Brain pericyte (primary cell): ENCODE measurements at places on chromosomes 7 and 10.

DNA sequence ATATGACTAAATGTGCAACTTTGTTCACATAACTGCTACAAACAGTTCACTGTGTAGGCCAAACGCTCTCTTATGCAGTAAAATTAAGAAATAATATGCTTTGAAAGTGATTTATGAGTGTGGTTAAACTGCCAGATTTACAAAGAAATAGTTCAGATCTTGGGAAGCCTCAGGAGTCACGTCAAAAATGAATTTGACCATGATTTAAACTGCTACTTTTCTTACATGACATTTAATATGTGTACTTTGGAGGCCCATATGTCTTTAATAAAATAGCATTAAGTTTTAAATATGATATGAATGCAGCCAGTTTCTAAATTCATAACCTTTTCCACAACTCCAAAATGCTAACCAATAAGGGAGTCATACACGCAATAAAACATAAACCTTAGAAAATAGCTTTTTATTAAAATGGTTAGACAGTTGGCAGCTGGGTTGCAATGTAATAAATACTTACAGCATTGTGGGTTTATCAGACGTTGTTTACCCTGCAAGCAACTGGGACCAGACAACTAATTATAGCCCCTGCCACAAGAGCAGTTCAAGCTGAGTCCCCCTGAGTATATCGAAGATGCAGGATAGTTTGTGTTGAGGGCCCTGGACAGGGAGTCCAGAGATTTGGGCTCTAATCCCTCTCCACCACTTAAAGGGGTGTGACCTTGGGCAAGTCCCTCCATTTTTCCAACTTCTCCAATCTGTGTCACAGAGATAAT is 640.4 kb downstream of the LRMDA start:
- no peak for DNase-seq

GRCh38 chr10:97584060-97584797 is at the start of gene HOGA1:
Gene HOGA1, plus strand, starts transcription at chr10:97584389. Its CDS starts 315 bp downstream, at chr10:97584704.
- no peak for DNase-seq

- no peak for DNase-seq
These were observed 592.0 kb downstream of the AUTS2 start for GRCh38 chr7:70190281-70190680.

GRCh38 chr7:112481833-112482670 is 1.3 kb downstream of the LSMEM1 start:
- peak; percentile 79 for DNase-seq

- DNase-seq, result no peak
These were observed 14.7 kb upstream of the HABP2 start for GRCh38 chr10:113538151-113538550.

DNA sequence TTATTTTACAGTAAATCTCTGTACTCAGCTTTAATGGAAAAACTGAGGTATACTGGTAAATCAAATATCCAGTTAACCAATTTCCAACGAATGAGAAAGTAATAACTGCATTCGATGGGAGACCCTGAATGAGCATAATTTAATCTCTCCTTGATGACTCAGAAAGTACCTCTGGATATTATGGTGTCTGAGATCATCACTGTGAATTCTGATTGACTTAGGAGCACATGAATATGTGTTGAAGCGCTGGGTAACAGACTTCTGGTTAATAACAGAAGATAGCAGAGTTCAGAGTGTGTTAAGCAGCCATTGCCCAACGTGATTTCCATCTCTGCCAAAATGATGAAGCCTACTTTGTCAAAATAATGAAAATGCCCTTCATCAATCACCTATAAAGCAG is 116.6 kb downstream of the NRP1 start:
- no peak for DNase-seq

DNA sequence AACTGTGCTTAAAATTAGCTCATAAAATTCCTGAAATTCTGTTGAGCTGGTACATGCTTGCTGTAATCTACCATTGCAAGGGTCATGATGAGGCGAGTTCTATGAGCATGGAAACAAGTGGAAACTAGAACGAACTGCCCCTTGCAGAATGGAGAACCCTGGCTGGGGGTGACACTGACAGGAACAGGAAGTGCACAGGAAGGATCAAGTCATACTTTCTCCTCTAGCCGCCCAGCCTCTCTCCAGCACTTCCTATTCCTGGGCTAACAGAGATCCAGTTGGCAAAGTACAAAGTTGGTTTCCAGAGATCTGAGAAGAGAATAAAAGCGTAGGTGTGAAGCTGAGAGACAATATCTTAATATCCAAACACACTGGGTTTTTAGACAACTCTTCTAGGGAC is 414.2 kb upstream of the PODXL start:
- no peak for DNase-seq

GRCh38 chr10:66931340-66931948 is 5.6 kb downstream of the LRRTM3 start:
- peak; percentile 32 for DNase-seq

DNA sequence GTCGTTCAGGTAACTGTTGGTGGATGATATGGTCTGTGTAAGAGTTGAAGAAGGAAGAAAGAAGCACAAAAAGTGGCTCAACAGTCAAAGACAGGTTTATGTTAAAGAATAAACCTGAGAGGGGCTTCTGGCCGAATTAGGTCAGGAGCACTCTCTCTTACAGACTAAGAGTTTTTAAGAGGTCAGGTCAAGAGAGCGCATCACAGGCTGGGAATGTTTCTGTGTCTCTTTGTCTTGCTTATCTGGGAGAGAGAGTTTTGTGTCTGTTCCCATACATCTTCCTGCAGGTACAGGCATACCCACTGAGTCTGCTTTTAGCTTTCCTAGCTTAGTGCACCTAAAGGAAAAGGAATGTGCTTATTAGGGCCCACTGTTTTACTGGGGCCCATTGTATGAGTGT is 22.2 kb upstream of the PRPF18 start:
- no peak for DNase-seq

GRCh38 chr7:92750447-92750839 is 85.9 kb downstream of the CDK6 start:
- DNase-seq, result no peak

DNA sequence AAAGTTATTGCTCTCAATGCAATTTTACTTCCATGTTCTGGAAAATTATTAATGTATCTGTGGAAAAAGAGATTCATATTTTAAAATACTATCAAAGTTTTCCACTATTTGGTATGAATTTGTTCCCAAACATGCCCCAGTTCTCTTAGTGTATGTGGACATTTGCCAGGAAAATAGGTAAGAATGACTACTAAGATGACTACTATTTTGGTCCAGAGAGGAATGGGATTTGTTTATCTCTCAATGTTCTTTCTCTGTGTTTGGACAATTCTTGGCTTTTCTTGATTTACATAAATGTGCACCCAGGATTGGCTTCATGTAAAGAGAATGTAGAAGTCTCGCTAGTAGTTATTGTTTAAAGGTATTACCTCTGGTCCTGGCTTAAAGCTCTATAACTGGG is 60.3 kb upstream of the POT1 start:
- DNase-seq, result no peak

DNA sequence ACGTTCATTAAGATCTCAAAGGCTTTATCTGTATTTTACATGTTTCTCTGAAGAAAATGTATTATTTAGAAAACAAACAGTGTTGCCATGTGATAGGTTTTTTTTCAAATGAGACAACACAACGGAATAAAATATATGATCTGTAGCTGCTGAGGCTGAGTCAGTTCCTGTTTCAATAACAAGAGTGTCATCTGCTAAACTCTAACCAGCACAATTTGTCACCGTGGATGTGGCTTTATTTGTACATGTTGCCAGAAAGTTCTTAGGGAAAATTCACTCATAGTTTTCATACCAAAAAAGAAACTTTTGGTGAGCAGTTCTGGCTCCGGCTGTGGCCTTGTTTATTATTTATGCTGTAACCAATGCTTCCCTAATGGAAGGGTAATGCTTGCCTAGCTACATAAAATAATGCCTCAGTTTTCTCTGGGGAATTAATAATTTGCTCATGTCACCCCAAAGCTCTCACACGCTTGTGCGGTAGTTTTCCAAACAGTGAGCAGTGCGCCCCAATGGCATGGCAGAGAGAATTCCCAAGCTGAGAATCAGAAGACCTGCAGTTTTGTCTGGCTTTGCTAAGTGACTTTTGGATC is 20.3 kb upstream of the KLF6 start:
- no peak for DNase-seq

GRCh38 chr10:6174201-6174874 is 28.4 kb upstream of the PFKFB3 start:
- DNase-seq, result no peak

GRCh38 chr10:45439365-45439764 is 65.3 kb downstream of the ALOX5 start:
- no peak for DNase-seq

GRCh38 chr10:81564143-81564542 is 310.9 kb upstream of the NRG3 start:
- no peak for DNase-seq

GRCh38 chr7:43039346-43039745 is 73.1 kb upstream of the HECW1 start:
- DNase-seq, result peak; percentile 15

GRCh38 chr7:41117431-41117830 is 585.5 kb downstream of the INHBA start:
- no peak for DNase-seq

DNA sequence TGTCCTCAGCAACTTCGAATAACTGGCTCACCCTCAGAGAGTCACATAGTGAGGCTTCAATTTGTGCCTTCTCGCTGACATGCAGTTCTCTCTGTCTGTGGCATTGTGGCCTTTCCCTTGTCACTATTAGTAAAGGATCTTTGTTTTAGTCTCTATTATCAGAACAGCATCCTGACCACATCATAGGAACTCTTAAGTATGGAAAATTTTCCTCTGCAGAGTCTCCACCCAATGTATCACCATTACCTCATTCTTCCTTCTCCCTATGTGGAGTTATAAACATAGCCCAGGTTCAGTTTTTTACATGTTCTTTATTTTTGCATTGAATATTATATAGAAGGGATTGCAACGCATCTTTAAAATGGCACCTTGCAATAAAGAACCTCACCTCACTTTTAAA is 112.9 kb downstream of the FAM107B start:
- no peak for DNase-seq

- DNase-seq, result no peak
These were observed 178.0 kb downstream of the MDFIC start for GRCh38 chr7:115099906-115100305.

DNA sequence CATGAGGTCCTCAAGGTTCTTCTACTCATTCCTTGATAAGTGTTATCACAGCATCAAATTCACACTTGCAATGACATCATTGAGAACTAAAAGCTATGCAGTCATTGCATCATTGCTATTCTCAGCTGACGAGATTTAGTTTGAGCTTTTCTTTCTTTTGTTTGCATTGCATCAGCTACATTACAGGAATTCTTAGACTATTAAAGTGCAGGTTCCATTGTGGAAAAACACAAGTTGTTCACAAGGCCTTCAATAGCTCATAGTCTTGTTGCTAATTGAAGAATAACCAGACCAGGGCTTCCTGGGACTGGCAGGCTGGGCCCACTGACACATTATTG is 139.3 kb downstream of the CXCL12 start:
- no peak for DNase-seq
